ENCODE measurements at places on chromosomes 13 and 19.

GRCh38 chr13:48188131-48188530, 44.9 kb upstream of the ITM2B start:
- no peak for DNase-seq

DNA sequence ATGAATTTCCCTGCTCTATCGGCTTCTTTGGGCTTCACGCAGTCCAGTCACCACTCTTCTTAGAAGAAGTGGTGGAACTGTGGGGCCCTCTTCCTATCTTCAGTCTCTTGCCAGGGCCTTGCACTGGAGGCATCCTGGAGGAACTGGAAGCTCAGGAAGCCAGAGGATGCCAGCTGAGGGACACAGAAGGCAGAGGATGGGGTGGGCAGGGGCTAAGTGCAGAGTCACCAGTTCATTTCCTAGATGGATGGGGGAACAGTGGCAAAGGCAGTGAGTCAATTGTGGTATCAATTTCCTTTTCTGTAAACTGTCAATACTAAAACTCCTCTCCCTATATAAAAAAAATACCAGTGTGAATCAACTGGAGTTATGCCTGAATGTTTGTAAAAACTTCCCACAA, 419.7 kb downstream of the KLF12 start:
- no peak for DNase-seq

GRCh38 chr13:41675306-41675705, 218.0 kb downstream of the RGCC start:
- no peak for DNase-seq

DNA sequence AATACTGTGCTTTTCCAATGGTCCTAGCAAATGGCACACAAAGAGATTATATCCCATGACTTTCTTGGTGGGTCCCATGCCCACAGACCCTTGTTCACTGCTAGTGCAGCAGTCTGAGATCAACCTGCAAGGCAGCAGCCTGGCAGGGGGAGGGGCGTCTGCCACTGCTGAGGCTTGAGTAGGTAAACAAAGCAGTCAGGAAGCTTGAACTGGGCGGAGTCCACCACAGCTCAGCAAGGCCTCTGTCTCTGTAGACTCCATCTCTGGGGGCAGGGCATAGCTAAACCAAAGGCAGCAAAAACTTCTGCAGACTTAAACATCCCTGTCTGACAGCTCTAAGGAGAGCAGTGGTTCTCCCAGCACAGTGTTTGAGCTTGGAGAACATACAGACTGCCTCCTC, 82.9 kb downstream of the ZNF737 start:
- DNase-seq, result no peak

- no peak for DNase-seq
Observed at GRCh38 chr13:105202354-105202753, 1333.1 kb downstream of the EFNB2 start.

- DNase-seq, result no peak
Observed at GRCh38 chr13:59263531-59263930, 900.2 kb downstream of the DIAPH3 start.
